ENCODE measurements at places on chromosomes 4 and X.
A peak's percentile ranks its signal among the peaks of the same experiment; 100 is the strongest.

GRCh38 chr4:4618847-4619246 is 77.0 kb upstream of the STX18 start:
- DNase-seq, result no peak

GRCh38 chr4:48949086-48949485 is 37.0 kb upstream of the CWH43 start:
- no peak for DNase-seq

- DNase-seq, result no peak
Observed at GRCh38 chr4:108365551-108365950, 196.8 kb upstream of the LEF1 start.

DNA sequence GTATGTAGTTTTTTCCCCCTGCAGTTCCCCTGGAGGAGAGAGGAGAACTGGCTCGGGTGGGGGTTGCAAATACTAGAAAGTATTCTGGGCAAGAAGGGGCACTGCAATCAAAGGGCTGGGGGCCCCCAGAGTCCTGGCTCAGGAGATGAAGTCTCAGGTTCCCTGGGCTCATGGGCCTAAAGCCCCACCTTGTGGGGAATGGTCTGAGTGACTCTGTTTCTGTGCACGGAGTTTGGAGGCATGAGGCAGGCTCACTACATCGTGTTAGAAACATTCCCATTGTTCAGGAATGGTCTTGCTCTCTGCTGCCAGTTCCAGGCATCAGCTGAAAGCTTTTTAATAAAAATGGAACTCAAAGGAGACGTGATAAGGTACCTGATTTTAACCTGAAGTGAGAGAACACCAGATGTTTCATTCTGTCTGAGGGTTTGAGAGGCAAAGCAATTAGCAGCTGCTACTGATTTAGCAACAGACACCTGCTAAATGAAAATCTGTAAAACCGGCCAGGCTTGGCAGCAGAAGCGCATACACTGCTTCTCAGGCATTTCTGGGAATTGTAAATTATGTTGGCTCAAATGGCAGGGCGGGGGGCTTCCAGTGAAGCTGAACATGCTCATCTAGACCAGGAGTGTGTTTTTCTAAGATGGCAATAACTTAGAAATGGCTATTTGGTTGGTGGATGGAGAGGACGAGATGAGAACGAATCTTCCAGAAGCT is 122.7 kb downstream of the TMEM164 start:
- DNase-seq, result no peak

GRCh38 chrX:22105231-22105630 is 73.1 kb downstream of the PHEX start:
- DNase-seq, result no peak

DNA sequence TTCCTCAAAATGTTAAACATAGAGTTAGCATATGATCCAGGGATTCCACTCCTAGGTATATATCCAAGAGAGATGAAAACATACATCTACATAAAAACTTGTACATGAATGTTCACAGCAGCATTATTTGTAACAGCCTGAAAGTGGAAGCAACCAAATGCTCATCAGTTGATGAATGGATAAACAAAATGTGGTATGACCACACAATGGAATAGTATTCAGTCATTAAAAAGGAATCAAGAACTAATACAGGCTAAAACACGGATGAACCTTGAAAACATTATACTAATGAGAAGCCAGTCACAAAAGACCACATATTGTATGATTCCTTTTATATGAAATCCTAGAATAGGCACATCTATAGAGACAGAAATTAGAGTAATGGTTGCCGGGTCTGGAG is 42.7 kb upstream of the IQSEC2 start:
- no peak for DNase-seq

- no peak for DNase-seq
Observed at GRCh38 chr4:103137446-103137827, 37.8 kb upstream of the BDH2 start.

DNA sequence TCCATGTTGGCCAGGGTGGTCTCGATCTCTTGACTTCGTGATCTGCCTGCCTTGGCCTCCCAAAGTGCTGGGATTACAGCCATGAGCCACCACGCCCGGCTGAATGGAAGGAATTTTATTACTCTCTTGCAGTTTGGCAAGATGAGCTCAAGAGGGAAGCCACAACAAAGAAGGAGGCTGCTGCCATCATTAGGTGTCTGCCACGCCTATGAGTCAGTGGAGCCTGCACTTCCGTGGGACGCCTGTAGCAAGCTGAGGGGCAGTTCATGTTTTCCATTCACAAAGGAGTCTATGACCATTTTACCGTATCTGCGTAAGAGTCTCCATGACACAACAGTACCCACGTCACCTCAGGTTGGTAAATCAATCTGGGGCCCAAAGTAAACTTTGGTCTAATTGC is 51.2 kb upstream of the CHRNA9 start:
- peak; percentile 46 for DNase-seq

GRCh38 chr4:158850800-158851644 is 82.2 kb downstream of the FNIP2 start:
- DNase-seq, result peak; percentile 39

DNA sequence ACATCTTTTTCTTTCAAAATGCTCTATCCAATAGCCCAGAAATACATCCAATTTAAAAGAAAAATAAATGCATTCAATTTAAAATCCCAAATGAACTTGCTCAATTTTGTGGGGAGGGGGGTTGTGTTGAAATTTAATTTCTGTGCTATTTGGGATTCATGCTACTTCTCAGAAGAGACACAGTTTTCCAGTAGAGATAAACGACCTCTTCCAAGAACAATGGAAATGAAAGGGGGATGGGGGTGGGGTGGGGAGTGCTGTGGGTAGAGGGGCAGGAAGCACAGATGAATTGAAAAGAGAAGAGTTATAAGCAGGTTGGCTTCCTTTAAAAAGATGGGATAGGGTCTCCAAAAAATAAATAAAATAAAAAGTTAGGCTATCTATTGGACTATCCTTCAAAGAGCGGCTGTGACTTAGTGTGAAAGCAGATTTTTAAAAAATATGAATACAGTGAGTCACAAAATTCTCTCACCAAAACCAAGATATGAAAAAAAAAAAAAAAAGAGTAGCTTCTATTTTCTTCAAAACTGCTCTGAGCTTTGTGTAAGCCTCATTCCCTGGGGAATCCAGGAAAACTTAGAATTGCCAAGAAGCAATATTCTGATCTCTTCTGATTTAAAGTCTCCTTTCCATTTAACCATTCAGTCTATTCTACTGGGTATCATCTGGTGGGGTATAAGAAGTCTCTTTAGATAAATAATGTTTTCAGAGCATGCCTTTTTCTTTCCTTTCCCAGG is 324.3 kb downstream of the PTTG2 start:
- no peak for DNase-seq

GRCh38 chrX:9597361-9598035 is 132.6 kb downstream of the TBL1X start:
- no peak for DNase-seq

DNA sequence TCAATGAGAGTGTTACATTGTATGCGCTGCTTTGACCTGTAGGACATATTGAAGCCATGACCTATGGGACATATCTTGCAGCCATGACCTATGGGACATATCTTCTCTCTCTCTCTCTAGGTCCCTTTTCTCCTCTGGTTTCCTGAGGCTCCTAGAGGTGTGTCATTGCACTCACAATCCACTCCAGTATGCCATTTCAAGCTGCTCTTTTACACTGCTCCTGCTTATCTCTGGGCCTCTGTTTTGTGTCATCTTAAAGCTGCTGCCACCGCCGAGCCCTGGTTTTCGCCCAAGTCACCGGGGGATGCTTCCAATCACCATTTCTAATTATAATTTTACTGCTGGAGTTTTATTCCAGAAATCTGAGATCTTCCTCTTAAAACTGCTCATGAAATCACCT is 336.1 kb downstream of the GALNTL6 start:
- no peak for DNase-seq

- DNase-seq, result no peak
Observed at GRCh38 chr4:72761368-72762038, 192.5 kb upstream of the ADAMTS3 start.

DNA sequence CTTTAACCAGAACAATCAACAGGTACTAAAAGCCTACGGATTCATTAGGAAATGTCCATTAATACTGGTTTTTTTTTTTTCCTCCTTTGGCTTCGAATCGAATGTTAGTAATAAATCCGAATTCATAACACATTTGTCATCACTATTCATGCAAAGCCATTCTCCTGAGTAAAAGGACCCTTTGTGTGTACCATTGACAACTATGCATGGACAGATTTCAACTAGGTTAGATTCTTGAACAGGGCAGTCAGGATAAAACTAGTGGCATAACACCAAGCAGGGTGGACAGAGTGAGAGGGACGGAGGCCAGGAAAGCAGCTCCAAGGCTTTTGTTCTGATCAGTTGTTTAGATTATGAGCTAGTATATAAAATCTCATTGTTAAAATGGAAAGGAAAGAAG is 1722.0 kb upstream of the TENM3 start:
- DNase-seq, result no peak

DNA sequence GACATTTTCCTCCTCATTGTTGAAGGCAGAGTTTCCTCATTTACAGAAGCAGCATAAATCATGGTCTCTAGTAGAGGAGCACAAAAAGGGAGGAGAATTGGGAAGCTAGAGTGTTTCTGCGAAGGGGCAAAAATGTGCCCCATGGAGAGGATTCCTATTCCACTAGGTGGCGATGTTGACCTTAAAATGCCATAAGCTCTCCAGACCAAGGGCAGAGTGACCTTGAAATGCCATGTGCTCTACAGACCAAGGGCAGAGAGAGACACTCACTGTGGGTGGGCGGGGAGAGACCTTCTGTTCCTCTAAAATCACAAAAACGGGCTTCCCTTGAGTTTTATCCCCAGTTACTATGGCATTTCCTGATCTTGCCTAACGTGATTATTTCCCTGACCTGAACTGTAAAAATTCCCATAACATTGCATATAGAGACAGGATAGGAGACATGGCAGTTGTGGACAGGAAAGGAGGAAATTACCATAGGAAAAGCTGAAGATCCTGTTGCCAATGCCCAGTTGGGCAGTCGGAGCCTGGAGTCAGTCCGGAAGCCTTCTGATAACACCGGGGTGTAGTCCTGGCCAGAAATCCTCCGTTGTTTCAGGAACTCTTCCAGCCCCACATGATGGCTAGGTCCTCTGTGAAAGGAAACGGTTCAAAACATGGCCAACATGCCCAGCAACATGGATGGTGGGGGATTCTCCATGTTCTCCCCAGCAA is 567.7 kb downstream of the MAGEB5 start:
- peak; percentile 55 for DNase-seq

DNA sequence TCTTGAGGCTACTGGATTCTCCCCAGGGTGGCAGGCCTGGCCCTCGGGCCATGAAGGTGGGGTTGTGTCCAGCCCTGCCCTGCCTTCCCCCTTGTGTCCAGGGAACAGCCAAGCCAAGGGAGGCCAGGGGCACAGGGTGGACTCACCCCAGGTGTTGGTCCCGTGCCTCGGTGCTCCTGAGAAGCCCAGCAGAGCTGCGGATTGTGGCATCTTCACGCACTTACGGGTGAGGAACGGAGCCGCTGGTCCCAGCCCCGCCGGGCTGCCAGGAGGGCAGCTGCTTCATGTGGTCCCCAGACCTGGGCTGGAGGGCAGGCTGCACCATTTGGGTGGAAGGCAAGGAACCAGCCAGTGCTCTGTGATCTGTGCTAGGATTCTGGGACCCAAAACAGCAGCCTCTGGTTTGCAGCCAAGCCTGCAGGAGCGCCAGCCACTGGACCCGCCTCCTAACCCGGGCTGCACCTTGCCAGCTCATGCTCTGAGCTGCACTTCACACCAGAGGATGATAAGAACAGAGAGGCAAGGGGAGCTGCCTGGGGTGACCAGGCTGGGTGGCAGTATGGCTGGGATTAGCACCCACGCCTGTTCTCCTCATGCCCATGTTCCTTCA is 36.1 kb upstream of the HMX1 start:
- no peak for DNase-seq

DNA sequence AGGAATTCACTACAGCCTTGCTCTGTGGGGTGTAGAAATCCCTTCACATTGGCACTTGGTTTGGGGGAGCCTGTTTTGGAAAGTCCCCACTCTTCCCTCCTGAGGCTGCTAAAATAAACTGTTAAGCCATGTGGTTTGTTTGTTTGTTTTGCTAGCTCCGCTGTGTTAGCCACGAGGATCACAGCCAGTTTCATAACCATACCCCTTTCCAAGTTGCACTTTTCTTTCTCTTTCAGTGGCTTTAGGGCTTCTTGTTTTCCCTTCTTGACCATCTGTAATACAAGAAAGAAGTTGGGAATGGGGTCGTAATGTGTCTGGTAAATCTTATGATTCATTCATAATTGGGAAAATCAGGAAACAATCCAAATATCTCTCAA is 24.8 kb upstream of the UXT start:
- DNase-seq, result no peak

DNA sequence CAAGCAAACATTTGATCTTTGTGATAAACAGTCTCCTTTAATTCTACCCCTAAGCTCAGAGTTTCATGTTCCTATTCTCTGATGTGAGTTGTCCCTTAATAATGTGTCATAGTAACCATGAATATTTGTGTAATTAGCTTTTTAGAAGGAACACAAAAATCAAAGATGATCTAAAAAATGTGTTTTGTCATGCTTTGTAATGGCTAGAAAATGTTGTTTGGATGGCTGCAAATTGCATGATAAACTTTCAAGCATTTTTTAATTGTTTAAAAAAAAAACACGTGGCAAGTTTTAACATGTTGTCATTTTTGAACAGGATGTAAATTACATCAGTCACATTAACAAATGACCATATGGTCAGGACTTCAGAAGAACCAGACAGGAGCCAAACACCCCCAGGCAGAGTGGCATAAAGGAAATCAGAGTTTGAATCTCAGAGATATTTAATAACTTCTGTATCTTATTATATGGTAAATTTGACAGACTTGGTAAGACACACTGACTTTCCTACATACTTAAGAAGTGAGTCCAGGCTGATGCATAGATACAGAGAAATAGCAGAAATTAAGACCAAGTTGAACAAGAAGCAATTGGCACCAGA is 223.9 kb upstream of the VEGFC start:
- no peak for DNase-seq
